ENCODE measurements at places on chromosomes 12 and 14.

- DNase-seq, result no peak
Measured at GRCh38 chr14:88379706-88380343, 5.6 kb upstream of the SPATA7 start.

GRCh38 chr12:40474630-40475029, 217.6 kb upstream of the CNTN1 start:
- DNase-seq, result no peak

DNA sequence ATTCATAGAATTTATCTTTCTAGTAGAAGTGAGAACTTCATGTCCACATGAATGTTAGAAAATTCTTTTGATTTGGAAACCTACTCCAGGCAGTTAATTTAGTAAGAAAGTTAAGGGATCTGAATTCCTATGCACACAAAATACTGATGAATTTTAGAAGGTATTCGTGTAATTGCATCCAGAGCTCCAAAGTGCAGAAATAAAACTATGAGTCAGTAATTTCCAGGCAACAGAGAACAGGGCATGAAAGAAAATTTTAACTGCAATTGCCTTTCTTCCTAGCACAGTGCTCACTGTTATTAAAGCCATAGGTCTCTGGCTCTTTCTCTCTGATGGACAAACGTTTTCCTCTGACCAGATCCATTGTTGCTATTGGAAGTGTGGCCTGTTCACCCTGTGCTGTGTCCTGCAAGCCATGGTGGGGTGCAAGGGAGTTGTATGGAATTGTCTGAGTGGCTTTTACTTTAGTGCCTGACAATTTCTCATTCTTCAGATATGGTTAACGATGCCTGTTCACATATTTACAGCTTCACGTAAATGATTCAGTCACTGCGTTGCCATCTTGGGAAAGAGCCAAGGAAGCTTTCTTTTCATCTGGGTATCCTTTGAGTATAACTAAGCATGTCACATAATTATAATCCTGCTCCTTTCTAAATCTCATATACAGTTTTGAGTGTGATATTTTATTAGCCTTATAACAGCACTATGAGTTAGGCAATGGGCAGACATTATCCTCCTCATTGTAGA, 145.1 kb downstream of the ACSS3 start:
- DNase-seq, result no peak

- DNase-seq, result no peak
Measured at GRCh38 chr12:49328816-49329215, 5.8 kb downstream of the TROAP start.

DNA sequence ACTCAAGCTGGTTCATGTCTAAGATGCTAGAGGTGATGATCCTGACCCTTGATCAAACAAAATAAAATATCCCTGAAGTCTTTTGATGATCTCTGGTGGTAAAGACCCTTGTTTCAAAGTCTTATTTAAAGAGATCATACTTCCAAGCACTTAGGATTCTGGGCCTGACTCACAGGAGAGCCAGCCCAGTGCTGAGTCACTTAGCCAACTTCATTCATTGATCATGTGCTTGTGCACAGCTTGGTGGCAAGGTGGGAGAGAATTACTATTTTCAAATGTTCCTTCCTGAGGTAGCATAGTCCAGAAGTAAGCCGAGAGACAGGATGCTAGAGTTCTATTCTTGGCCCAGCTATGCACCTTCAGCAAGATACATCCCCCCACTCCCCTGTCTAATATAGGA, 40.6 kb downstream of the SCN8A start:
- DNase-seq, result no peak

DNA sequence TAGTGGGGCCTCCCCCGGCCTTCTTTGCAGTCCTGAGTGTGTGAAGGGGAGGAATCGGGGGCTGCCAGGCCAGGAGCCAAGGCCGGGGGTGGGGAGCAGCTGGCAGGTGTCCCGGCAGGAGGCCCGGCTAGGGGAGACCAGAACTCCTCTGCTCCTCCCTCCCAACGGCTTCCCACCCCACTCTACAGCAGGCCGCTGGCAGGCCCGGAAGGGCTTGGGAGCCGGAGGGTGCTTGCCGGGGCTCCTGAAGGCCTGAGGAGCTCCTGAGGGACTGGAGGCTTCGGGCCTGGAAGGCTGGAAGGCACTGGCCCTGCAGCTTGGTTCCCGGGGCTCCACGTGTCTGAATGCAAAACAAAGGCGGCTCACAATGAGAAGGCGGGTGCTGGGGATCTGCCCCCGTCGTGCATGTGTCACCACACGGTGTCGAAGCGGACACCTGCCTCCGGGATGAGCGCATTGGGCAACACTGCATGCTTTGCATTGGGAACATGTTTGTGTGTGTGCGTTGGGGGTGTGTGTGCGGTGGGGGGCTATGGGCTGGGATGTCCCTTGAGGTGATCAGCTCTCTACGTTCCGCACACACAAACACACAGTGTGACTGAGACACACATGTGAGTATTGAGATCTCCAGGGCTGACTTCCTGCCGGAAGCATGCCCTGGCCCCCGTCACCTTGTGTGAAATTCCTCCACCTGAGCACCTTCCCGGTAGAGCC, 30.9 kb upstream of the ANKRD9 start:
- DNase-seq, result peak; percentile 48

DNA sequence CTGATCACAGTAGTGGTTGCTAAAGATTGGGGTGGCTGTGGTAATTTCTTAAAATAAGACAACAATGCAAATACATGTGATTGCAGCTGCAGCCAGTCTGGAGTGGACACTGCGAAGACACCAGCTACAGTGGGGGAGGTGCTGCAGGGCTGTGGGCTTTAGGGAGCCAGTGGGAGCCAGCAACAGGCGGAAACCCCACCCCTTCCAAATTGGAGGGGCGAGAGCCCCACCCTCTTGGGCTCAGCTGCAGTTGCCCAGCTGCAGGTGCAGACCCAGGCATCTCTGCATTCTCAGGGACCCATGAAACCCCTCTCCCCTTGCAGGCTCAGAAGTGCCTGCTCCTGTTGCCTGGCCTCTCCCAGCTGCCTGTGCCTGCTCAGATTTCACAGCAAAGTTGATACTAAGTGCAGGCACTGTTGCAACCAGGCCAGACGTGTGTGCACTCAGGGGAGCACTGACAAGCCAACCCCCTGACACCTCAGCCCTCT, 104.8 kb downstream of the MYF5 start:
- no peak for DNase-seq

DNA sequence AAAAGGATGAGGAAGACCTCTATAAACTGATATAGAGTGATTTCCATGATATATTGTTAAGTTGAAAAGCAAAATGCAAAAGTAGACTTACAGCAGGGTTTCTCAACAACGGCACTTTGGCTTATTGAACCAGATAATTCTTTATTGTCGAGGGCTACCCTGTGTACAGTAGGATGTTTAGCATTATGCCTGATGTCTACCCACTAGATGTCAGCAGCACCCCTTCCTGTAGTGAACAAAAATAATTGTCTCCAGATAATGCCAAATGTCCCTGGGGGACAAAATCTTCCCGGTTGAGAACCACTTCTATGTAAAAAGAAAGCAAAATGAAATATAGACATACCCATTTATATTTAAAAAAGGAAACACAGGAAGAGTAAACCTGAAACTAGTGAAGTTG, 32.4 kb downstream of the ABCD2 start:
- DNase-seq, result no peak
